B cell (primary cell): ENCODE measurements at places on chromosomes 5 and 9.

DNA sequence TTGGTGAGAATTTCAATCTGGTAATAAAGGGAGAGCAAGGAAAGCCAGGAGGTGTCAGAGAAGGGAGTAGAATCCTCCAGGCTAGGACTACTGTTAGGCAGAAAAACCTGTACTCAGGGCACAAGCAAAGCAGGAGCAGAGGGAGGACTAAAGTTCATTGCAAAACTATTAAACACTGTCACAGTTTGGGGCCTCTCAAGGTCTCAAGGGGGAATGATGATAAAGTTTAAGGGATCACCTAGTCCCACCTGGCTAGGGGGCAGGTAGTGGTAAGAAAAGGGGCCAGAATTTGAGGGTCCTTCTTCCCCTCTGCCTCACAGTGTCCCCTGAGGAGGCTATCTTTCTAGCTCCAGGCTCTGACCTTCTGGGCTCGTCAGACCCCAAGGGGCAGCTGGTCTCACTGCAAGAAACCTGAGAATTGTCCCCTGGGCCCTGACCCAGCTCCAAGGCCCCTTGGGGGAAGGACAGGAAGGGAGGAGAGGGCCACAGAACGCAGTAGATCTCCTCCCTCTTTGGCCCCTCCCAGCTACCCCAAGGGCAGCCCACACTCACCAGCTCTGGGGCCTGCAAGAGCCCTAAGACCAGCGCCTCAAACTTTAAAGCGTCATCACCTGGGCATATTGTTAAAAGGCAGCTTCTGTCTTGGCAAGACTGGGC lies 974 bp downstream of the CCDC69 start:
- H3K36me3 ChIP-seq, result peaks cover 31% of the 10 kb centered on the region
- peaks cover 69% of the 10 kb centered on the region for H3K4me1 ChIP-seq
- H3K27ac ChIP-seq, result peak overlapping the region; percentile 94
- peak overlapping the region; percentile 82 for H3K4me3 ChIP-seq
- no peak for DNase-seq
- H3K27me3 ChIP-seq, result no peaks in the 10 kb centered on the region

- no peak for DNase-seq
- peaks cover 13% of the 10 kb centered on the region for H3K4me1 ChIP-seq
- H3K4me3 ChIP-seq, result no peak overlapping the region
- H3K27ac ChIP-seq, result no peak overlapping the region
These were observed 9.3 kb downstream of the PTGER4 start for GRCh38 chr5:40688996-40689395.

DNA sequence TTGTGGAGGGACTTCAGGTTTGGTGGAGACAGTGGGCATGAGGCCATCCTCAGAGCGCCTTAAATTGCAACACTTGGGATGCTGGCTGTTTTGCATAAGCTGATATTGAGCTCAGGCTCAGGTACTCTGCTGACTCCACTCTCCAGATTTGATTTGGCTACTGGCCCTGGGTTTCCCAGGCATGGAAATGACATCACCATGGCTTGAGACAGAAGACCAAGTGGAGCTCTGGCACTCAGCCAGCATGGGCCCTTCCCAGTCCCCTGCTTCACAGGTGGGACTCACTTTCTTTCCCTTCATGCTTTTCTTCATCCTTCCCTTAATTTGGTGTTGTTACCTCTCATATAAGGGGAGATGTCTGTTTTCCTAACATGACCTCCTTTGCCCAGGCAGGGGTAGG lies 72.0 kb upstream of the IL12B start:
- H3K36me3 ChIP-seq, result no peaks in the 10 kb centered on the region
- no peak overlapping the region for H3K27ac ChIP-seq
- no peak for DNase-seq
- H3K4me3 ChIP-seq, result no peak overlapping the region
- H3K27me3 ChIP-seq, result no peaks in the 10 kb centered on the region

DNA sequence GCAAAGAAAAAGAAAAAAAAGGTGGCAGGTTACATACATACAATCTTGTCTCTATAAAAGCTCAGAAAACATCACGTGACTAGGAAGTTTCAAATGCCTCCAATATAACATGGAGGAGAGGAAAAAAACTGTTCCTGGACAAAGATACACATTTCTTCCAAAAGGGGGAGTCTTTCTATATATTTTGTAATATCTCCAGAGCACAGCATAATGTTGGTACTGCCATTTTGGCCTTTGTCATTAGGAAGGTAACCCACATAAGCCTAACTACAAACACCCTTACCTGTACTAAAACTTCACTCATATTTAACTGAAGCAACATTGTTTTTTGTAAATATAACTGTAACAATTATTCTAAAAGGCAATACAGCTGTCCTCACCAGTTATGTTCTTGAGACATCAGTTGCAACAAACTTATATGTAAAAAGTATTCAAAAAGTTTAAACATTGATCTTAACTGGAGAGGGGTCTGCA lies 1.2 kb upstream of the BTF3 start:
- peak; percentile 13 for DNase-seq
- no peak overlapping the region for H3K27ac ChIP-seq
- H3K4me1 ChIP-seq, result peaks cover 33% of the 10 kb centered on the region

DNA sequence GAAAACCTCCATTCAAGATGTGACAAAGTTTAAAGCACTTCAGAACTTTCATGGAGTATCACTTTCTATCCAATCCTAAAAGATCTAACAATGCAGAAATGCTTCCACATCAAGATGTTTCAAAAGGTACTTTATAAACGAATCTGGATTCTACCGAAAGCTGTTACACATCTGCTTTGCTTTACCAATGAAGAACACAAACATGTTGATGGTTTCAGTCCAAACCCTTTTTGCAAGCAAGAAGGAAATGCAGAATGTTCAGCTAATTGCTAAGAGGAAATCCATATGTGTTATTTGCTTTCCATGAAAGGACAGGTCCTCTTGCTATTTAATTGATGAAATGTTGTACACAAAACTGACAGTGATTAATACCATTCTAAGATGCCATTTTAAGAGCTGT lies 419.6 kb downstream of the EFNA5 start:
- H3K4me1 ChIP-seq, result no peaks in the 10 kb centered on the region
- no peak overlapping the region for H3K27ac ChIP-seq
- H3K27me3 ChIP-seq, result no peaks in the 10 kb centered on the region
- DNase-seq, result no peak
- H3K4me3 ChIP-seq, result no peak overlapping the region

DNA sequence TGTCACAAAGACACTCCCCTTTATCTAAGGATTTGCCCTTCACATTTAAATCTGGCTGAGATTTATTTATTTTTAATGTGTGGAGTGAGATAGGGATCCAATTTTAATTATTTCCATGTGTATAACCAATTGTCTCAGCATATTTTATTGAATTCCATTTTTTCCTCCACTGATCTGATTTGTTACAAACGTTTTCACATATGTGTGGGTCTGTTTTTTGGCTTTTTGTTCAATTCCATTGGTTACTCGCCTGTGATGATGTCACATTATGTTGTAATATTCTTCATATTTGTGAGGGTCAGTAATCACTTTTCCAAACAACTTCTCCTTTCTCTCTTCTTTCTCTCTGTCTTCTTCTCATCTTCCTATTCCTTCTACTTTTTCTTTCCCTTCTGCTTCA lies 278.3 kb upstream of the RFX3 start:
- H3K4me1 ChIP-seq, result no peaks in the 10 kb centered on the region
- no peaks in the 10 kb centered on the region for H3K27me3 ChIP-seq
- H3K27ac ChIP-seq, result no peak overlapping the region
- no peaks in the 10 kb centered on the region for H3K36me3 ChIP-seq

GRCh38 chr9:70588381-70588780 lies 173.9 kb upstream of the KLF9 start:
- H3K36me3 ChIP-seq, result no peaks in the 10 kb centered on the region
- no peaks in the 10 kb centered on the region for H3K4me1 ChIP-seq
- no peak overlapping the region for H3K4me3 ChIP-seq
- no peak for DNase-seq

- no peak overlapping the region for H3K27ac ChIP-seq
- H3K27me3 ChIP-seq, result peaks cover 9% of the 10 kb centered on the region
- peak; percentile 63 for DNase-seq
- H3K4me3 ChIP-seq, result no peak overlapping the region
- no peaks in the 10 kb centered on the region for H3K4me1 ChIP-seq
- no peaks in the 10 kb centered on the region for H3K36me3 ChIP-seq
These were observed 25.5 kb upstream of the STXBP1 start for GRCh38 chr9:127586537-127586936.

- H3K27me3 ChIP-seq, result no peaks in the 10 kb centered on the region
- no peaks in the 10 kb centered on the region for H3K4me1 ChIP-seq
- H3K36me3 ChIP-seq, result no peaks in the 10 kb centered on the region
- DNase-seq, result no peak
- H3K27ac ChIP-seq, result no peak overlapping the region
These were observed 9.5 kb downstream of the MVB12B start for GRCh38 chr9:126335837-126336735.

- no peak for DNase-seq
- H3K27ac ChIP-seq, result no peak overlapping the region
- peaks cover 77% of the 10 kb centered on the region for H3K36me3 ChIP-seq
- no peaks in the 10 kb centered on the region for H3K27me3 ChIP-seq
These were observed 26.9 kb downstream of the ZNF484 start for GRCh38 chr9:92850898-92851297.

DNA sequence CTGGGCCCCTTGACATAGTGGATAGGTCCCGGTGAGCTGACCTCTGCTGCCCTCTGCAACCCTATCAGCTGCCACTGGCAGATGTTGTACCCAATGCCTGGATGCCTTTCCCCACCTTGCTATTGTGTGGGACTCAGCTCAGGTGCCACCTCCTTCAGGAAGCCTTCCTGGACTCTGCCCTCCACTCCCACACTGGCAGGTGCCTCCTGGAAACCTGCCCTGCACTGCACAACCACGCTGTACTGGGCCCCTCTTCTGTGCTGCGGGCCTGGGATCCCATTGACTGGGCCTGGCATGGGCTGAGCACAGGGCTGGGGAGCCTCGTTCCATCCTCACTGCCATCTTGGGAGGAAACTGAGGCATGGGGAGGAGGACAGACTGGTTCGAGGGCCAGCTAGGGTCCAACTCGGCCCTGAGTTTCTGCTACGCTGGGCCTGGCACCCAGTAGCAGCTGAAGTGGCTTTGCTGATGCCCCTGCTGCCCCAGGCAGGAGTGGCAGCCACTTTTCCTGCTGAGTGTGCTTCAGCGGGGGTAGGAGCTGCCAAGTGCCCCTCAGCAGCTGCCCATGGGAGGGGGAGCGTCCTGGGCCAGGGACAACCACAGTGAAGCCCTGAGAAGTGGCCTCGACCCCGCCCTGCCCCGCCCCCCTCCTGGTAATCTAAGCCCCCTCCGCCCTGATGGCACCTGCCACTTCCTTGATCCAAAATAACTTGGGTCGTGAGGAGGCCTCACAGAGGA lies 1.3 kb downstream of the AK1 start:
- H3K27me3 ChIP-seq, result peaks cover 12% of the 10 kb centered on the region
- H3K27ac ChIP-seq, result no peak overlapping the region
- DNase-seq, result no peak

GRCh38 chr9:131324736-131325679 lies 35.5 kb downstream of the PLPP7 start:
- H3K4me3 ChIP-seq, result no peak overlapping the region
- no peak overlapping the region for H3K27ac ChIP-seq
- no peak for DNase-seq
- no peaks in the 10 kb centered on the region for H3K4me1 ChIP-seq
- H3K27me3 ChIP-seq, result no peaks in the 10 kb centered on the region
- no peaks in the 10 kb centered on the region for H3K36me3 ChIP-seq

GRCh38 chr9:130039528-130040147 lies 3.4 kb downstream of the FNBP1 start:
- H3K27me3 ChIP-seq, result no peaks in the 10 kb centered on the region
- H3K4me1 ChIP-seq, result peaks cover 74% of the 10 kb centered on the region
- DNase-seq, result peak; percentile 78

GRCh38 chr5:132265336-132266030 lies 8.0 kb downstream of the PDLIM4 start:
- H3K36me3 ChIP-seq, result no peaks in the 10 kb centered on the region
- no peak for DNase-seq
- no peak overlapping the region for H3K27ac ChIP-seq

GRCh38 chr5:72256536-72256935 lies 63.5 kb downstream of the MRPS27 start:
- H3K36me3 ChIP-seq, result peaks cover 9% of the 10 kb centered on the region
- no peaks in the 10 kb centered on the region for H3K27me3 ChIP-seq
- no peaks in the 10 kb centered on the region for H3K4me1 ChIP-seq
- H3K27ac ChIP-seq, result no peak overlapping the region
- no peak overlapping the region for H3K4me3 ChIP-seq

- H3K27ac ChIP-seq, result peak within 1 kb of the TSS; percentile 68
- H3K27me3 ChIP-seq, result no peaks in the 10 kb centered on the region
- peak within 1 kb of the TSS; percentile 91 for H3K4me3 ChIP-seq
These were observed at the start of gene STOM for GRCh38 chr9:121369595-121370265. STOM (minus strand) TSS chr9:121370250; CDS start chr9:121370187, 63 bp downstream.

- no peak overlapping the region for H3K27ac ChIP-seq
- no peaks in the 10 kb centered on the region for H3K4me1 ChIP-seq
- no peaks in the 10 kb centered on the region for H3K27me3 ChIP-seq
- no peak for DNase-seq
- H3K36me3 ChIP-seq, result no peaks in the 10 kb centered on the region
These were observed 1581.8 kb upstream of the WWC1 start for GRCh38 chr5:166709691-166710090.

GRCh38 chr5:66450988-66451387 lies 145.2 kb upstream of the MAST4 start:
- DNase-seq, result no peak
- H3K27me3 ChIP-seq, result no peaks in the 10 kb centered on the region
- H3K4me1 ChIP-seq, result no peaks in the 10 kb centered on the region
- no peaks in the 10 kb centered on the region for H3K36me3 ChIP-seq

GRCh38 chr5:67669916-67670315 lies 473.3 kb upstream of the CD180 start:
- no peaks in the 10 kb centered on the region for H3K36me3 ChIP-seq
- H3K27ac ChIP-seq, result no peak overlapping the region
- no peak for DNase-seq
- no peaks in the 10 kb centered on the region for H3K27me3 ChIP-seq

DNA sequence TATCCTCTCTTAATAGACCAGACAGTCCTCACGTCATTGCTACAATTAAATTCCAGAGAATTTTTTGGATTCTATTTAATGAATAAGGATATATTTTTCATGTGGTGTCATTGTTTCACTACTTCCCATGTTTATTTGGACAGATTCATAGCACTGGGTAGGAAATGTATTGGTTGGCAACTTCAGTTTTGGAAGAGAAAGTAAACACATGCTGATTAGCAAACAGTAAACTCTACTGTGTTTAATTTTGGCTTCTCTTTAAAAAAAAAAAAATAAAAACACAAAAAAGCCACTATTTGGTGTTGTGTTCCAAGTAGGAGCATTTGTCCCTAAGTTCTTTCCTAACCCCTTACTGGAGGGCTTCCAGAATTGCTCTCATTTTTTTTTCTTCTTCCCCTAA lies 77.3 kb downstream of the NFIB start:
- no peak overlapping the region for H3K4me3 ChIP-seq
- DNase-seq, result no peak
- H3K27me3 ChIP-seq, result no peaks in the 10 kb centered on the region
- no peaks in the 10 kb centered on the region for H3K36me3 ChIP-seq
